ENCODE measurements at places on chromosomes 16 and 17.

- no peak for DNase-seq
Measured at GRCh38 chr16:8739989-8740704, 57.3 kb downstream of the TMEM186 start.

GRCh38 chr17:3497101-3497500 is 21.3 kb downstream of the ASPA start:
- no peak for DNase-seq

GRCh38 chr16:1500465-1501150 is 7.4 kb downstream of the TELO2 start:
- DNase-seq: no peak

GRCh38 chr17:62827746-62828485 is 19.8 kb upstream of the MARCHF10 start:
- DNase-seq: no peak

DNA sequence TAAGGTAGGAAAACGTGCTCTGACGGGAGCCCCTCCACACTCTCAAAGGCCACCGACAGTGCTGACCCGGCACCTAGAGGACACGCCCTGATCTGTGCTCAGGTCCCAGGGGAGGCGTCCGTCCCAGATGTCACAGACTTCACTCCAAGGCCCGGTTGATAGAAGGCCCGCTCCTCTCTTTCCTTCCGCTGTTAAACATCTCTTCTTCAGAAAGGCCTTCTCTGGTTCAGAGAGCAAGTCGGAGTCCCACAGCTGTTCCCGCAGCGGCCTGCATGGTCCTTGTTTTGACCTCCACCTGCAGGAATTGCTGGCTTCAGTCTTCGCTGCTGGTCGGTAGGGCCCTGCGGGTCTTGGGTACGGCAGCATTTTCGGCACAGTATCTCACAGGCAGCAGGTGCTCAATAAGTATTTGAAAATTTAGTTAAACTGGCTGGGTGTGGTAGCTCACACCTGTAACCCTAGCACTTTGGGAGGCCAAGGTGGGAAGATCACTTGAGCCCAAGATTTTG is 88.5 kb downstream of the MRC2 start:
- no peak for DNase-seq

GRCh38 chr16:51822471-51822870 is 671.4 kb upstream of the SALL1 start:
- DNase-seq: no peak

DNA sequence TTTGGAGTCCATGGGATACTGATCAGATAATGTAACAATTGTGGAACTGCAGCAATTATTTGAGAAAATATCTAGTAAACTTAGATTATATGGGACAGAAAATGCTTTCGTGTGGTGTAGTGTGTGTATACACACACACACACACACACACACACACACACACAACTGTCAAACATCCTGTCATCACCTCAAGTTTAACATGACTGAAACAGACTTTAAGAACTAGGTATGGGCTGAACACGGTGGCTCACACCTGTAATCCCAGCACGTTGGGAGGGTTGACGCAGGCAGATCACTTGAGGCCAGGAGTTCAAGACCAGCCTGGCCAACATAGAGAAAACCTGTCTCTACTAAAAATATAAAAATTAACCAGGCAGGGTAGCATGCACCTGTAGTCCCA is 544 bp upstream of the EVI2A start:
- no peak for DNase-seq
